GM23248 (cell line): ENCODE measurements at places on chromosomes 2 and 18.

DNA sequence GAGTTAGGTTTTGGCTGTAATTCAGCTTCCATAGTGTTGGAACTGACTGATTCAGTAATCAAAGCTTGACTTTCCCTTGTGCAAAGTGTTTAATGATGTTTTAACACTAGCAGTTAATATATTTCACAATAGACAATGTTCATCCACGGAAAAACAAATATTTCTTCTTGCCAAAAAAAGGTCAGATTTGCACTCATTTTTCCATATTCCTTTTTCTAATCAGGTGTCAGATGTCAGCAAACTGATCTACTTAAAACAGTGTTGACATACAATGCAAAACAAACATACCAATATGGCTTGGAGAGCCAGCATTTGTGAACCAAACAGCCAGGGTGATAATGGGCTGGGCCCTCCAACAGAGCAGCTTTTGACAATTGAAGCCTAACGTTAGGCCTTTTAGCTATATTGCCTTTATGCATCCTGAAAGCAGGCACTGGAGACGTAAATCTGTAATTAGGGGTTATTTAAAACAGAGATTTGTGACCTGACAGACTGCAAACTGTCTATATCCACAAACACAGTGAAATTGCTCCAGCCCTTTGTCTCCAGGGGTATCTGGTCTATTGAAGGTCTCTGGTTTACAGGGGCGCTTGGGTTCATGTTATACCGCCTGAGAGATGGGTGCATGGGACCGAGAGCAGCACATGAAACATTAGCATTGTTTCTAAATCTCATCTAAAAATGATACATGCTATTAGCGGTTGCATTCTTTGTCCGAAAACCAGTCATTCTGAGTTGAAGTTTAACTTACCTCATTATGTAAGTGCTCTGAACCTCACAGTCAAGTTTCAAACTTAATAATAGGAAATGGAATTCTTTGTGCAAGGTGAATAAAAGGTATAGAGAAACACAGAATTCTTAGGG is 7.1 kb upstream of the CDCA7 start:
- DNase-seq: no peak

DNA sequence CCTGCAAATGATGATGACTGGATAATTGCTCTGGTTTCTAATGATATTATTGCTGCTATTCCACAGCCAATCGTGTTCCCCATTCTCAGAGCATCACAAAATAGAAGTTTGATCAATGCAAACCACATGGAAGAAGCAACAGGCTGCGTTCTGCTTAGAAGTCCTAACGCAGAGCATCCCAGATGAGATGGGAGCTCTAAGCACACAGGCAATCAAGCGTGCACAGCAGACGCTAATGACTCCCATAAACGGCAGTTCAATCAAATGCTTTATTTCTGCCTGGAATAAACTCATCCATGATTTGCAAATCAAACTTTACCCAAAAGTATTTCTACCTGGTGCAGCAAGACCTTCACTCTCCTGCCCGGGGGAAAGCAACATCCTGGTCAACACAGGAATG is 304.2 kb downstream of the FBXO15 start:
- no peak for DNase-seq

- no peak for DNase-seq
These were observed 214.4 kb upstream of the SP5 start for GRCh38 chr2:170500770-170501169.

DNA sequence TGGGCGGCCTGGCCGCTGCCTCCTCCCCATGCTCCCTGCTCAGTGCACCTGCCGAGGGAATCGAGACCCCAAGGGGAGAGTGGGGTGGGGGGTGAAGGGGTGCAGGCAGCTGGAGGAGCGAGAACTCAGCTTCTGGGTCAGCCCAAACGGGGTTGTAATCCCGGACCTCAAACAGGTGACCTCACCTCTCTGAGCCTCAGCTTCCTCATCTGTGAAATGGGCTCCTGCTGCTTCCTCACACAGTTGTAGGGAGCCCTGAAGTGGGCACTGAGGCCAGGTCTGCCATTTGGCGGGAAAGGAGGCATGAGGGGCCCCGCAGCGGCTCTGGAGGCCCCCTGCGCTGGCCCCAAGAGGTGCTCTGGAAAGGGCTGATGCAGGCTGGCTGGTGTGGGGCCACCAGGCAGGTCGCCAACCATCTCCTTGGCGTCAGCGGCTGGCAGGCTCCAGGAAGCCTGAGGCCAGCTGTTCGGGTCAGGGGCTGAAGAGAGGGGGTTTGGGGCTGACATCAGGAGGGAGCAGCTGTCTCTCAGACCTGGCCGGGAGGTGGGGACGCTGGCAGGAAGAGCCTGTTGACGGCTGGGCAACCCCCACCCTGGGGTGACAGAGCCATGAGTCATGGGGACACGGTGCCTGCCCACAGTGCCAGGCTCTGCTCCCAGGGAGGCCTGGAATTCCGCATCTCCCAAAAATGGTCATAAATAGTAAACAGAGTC is 4.9 kb downstream of the KLHL30 start:
- peak; percentile 89 for DNase-seq

GRCh38 chr2:161028581-161028980 is 131.6 kb upstream of the TANK start:
- DNase-seq: no peak

DNA sequence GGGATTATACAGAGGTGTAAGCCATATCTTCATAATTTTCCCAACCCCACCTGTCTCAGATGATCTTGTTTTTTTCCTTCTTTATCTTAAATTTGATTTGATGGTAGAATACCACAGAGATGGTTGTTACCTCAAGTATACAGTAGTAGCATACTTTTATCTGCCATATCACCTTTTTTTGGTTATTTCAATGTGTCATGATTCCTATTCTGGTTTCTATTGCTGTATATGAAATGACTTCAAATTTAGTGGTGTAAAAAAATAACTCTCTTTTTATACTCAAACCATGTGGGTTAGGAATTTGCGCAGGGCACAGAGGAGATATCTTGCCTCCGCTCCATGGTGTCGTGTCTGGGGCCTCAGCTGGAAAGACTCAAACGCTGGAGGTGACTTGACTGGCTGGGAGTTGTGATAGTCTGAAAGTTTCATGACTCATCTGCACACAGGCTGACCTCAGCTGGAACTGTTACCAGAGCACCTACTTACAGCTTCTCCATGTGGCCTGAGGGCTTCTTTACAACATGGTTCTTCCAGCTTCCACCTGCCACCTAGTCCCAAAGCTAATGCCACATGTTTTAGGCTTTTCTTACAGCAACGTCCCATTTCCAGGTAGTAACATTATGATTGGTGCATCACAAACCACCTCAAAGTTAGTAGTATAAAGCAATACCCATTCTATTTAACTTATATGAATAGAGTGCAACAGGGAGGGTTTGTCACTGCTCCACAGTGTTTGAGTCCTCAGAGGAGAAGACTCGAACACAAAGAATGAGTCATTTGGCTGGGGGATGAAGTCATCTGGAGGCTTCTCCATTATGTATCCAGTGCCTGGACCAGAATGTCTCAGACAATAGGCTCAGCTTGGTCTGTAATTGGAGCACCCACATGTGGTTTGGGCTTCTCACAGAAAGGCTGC is 82.3 kb upstream of the XPO1 start:
- DNase-seq: peak; percentile 91

- DNase-seq: no peak
These were observed 84.7 kb upstream of the TMEM200C start for GRCh38 chr18:5979971-5980457.

DNA sequence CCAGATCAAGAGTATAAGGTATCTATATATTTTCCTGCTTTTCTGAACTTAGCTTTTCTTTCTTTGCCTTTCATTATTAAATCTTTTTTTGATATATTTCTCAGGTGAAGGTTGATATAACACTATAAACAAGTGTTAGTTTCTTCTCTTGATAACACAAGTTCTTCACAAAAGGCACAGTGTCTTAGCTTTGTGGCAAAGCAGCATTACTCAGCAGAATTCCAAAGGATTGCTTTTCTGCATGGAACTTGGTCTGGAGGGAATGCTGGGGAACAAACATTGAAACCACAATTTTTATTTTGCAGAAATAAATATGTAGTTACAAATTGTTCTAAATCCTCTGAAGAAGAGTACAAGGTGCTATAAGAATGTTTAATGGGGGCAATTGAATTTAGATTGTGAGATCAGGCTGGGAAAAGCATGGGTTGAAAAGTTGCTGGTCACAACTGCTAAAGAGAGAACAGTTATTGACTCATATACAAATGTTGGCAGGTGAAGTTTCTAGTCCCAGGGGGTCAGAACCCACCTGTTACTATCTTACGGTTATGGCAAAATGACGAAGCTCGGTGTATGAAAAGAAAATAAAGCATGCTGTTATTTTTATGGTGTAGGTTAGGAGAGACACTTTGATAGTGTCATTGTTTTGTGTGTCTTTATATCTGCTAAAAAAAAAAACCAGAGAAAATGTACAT is 68.2 kb downstream of the UBR3 start:
- peak; percentile 27 for DNase-seq

- no peak for DNase-seq
These were observed 108.1 kb downstream of the AQP4 start for GRCh38 chr18:26757263-26758019.

- no peak for DNase-seq
These were observed 22.3 kb upstream of the DYNC2LI1 start for GRCh38 chr2:43751476-43751990.

- peak; percentile 84 for DNase-seq
These were observed 22.0 kb downstream of the MARCHF4 start for GRCh38 chr2:216350214-216350791.

GRCh38 chr2:44886414-44886813 is 55.1 kb upstream of the SIX3 start:
- DNase-seq: peak; percentile 4

DNA sequence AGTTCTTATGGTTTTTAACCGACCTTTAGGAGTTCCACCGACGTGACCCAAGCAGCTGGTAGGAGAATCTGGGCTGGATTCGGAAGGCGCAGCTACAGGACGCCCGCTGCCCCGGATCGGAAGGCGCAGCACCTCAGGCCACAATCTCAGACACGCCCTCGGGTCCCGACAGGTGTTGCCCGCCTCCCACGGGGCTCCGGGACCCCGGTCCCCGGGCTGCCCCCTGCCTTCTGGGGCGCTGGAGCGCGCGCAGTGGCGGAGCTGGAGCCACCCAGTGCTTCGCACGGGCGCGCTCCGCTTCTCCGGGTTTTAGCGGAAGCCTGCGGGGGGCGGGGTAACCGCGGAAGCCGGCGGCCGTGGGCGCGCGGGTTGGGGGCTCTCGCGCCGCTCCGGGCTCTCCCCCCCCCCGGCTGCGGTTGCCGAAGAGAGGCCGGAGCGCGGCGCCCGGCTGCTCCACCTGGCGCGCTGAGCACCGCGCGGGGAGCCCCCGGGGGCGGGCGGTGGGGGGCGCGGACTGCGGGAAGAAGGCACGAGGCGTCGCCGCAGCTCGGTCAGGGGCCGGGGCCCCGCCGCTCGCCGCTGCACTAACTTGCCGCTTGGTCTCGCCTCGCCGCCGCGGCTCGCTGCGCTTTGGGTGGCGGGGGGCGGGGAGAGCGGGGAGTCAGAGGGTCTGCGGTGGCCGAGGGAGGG is 718.8 kb downstream of the DPP10 start:
- DNase-seq: no peak

DNA sequence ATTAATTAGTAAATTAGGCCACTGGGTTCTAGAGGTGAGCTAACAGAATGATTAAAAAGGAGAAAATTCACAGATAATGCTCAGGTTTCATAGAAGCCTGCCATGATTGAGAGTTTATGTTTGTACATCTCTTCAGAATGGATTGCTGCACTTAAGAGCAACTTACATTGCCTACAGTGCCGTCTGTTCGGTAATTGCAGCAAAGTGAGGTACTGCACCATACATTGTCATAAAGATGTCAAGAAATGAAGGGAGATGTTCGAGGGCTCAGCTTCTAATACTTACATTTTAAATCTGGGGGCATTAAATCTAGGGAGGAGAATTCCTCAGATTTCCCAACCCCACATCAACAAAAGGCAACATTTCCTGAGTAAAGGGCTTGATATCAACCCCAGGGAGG is 976.2 kb upstream of the FANCL start:
- no peak for DNase-seq

GRCh38 chr2:55009277-55010060 is 40.8 kb downstream of the RTN4 start:
- peak; percentile 39 for DNase-seq

GRCh38 chr2:239804161-239805042 is 220.7 kb downstream of the NDUFA10 start:
- DNase-seq: no peak

- DNase-seq: no peak
These were observed 90.7 kb upstream of the LRRTM1 start for GRCh38 chr2:80395251-80395650.

- peak; percentile 47 for DNase-seq
These were observed 37.8 kb downstream of the MBD5 start for GRCh38 chr2:148058641-148059040.

DNA sequence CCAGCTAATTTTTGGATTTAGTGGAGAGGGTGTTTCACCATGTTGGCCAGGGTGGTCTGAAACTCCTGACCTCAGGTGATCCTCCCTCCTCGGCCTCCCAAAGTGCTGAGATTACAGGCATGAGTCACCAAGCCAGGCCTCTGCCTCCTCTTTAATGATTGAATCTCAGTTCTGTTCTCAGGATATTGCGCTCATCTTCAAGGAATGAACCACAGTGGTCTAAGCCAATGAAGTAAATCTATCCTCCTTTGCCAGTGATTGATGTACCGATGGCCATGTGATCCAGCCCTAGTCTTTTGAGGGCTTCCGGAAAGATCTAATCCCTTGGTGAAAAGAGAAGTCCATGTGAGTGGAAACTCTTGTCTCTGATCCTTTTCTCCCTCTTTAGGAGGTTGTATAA is 48.6 kb downstream of the POLE4 start:
- DNase-seq: no peak

- DNase-seq: no peak
These were observed 142.7 kb downstream of the KLHL14 start for GRCh38 chr18:32629981-32630700.

DNA sequence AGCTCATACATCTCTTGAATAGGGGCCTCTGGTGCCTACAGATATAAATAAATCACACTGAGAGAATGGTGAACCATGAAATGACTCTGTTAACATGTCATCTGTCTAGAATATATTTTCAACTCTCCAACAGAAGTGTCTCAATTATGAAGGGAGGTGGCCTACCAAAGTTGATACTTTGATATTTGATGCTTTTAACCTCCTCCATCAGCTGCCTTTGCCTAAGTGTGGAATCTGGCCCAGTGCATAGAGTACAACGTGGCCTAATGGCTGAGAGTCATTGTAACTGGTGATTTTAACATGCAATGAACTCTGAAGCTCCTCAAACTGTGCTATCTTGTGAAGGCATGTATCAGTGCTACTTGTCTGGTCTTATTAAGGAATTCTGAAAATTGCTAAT is 93.4 kb downstream of the MYO3B start:
- peak; percentile 2 for DNase-seq

DNA sequence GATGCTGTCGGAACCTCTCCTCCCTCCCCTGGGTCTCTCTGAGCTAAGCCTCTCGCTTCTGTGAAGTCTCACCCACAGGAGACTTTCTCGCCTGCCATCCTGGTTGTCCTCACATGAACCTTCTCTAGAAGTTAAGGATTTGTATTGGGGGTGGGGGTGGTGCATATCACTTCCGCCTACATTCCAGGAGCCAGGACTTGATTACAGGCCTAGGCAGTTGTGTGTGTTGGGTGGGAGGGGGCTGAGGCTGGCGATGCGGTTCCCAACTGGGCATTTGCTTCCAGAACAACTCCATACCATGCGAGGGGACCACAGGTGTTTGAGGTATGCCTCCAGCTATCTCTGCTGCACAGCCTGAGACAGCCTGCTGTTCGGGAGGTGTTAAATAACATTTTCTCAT is 56.8 kb upstream of the MGAT4A start:
- no peak for DNase-seq

- DNase-seq: no peak
These were observed 39.1 kb downstream of the NTSR2 start for GRCh38 chr2:11630855-11631254.

- no peak for DNase-seq
These were observed 3.9 kb upstream of the PPP1CB start for GRCh38 chr2:28747714-28748113.
